Activated CD4-positive, CD25-positive, alpha-beta regulatory T cell treated with anti-CD3 and anti-CD28 coated beads, Interleukin-2, amount 50 U/mL, for 24 hours (primary cell): ENCODE measurements at places on chromosomes 5 and 9.

DNA sequence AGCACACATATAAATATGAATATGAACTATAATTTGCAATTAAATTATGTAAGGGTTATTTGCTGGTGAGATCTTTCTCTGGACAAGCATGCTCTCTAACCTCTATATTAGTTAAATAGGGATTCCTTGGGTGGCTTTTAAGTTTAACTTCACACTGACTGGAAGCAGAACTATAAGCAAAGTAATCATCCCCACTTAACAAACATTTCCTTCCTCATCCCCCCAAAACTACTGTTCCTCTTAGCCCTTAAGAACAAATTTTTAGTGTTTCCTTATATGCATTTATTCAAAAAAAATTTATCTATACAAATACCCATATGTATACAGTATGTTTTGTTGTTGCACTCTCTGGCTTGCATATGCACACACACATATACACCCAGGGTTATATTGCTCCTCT lies 512.1 kb upstream of the MEF2C start:
- ATAC-seq = no peak

DNA sequence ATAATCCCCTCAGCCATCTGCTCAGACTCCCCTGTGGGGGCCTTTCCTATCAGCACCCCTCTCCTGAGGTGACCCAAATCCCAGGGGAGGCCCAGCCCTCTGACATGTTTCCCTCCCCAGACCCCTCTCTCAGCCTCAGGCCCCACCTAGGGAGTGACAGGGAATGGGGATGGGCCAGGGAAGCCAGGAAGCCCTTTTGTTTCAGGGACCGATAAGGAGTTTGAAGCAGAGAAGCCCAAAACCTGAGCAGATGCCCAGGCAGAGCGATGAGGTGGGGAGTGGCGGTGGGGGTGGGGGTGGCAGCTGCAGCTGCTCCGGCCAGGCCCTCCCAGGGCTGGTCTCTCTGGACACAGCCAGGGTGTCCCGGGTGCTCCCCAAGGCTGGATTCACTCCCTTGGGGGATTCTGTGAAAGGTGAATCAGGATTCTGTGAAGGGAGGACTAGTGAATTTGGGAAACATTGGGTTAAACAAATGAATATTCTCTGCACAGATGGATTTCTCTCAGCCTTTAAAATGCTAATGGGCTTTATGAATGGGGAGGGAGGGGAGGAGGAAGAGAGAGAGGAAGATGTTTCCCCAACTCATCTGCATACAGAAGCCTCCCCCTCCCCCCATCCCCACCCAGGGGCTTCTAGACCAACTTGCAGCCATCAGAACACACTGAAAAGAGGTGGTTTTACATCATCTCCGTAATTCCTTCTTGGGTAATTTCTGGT lies 17.4 kb downstream of the AKNA start:
- ATAC-seq = no peak

GRCh38 chr9:110588296-110588695 lies 8.8 kb upstream of the SVEP1 start:
- ATAC-seq = no peak

DNA sequence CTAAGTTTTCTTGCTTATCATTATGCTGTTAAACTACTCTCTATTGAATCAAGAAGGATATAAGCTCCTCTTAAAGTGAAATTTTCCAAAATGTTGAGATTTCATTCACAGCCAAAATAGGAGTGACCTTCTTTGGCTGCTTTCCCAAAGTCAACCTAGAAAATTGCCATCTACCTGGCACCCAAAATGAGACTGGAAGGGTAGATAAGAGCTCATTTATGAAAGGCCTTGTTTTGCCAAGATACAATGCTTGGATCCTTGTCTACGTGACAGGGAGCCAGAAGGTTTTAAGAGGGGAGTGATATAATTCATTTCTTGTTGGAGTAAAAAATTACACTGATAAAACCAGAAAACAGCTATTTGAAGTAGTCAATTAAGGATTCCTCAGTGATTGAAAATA lies 287.1 kb downstream of the IZUMO3 start:
- no peak for ATAC-seq

GRCh38 chr9:14831661-14832060 lies 78.6 kb downstream of the FREM1 start:
- no peak for ATAC-seq

DNA sequence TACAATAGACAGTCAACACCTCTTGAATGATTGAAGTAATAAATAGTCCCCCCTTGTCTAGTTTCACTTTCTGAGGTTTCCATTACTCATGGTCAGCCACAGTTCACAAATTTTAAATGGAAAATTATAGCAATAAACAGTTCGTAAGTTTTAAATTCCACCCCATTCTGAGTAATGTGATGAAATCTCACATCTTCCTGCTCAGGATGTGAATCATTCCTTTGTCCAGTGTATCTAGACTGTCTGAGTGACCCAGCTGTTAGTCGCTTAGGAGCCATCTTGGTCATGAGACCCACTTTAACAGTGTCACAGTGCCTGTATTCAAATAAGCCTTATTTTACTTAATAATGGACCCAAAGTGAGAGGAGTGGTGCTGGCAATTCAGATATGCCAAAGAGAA lies 311.6 kb upstream of the PRR16 start:
- ATAC-seq = no peak

GRCh38 chr5:111745075-111745739 lies 11.8 kb downstream of the NREP start:
- ATAC-seq = no peak

DNA sequence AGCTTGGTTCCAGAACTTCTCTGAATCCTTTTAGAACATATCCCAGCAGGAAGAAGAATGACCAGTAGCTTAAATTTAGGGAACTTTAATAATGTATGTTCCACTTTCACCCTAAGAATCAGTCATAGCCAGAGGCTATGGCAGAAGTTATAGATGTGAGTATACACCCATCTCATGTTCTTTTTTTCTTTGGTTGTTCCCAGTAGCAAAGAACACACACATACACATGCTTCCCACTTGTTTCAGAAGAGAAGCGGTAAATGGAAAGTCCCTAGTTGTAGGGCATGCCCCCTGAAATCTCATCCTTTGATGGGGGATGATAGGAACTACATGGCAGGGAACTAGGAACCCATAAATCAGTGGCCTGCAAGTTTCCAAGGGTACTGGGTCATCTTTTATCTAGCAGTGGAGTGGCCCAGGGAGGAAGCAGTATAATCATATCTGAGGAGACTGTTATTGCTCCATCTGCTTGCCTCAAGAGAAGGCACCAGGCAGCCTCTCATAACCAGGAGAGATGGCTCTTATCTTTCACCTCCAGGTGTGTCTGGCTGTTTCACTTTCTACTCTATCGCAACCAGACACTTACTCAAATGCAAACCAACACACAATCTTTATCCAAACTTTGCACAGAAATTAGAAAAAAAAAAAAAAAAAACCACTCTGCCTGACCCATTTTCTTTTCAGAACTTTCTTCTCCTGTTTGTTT lies 109.5 kb downstream of the SNCAIP start:
- no peak for ATAC-seq

GRCh38 chr9:110334871-110335270 lies 2.8 kb downstream of the TXNDC8 start:
- peak; percentile 17 for ATAC-seq

DNA sequence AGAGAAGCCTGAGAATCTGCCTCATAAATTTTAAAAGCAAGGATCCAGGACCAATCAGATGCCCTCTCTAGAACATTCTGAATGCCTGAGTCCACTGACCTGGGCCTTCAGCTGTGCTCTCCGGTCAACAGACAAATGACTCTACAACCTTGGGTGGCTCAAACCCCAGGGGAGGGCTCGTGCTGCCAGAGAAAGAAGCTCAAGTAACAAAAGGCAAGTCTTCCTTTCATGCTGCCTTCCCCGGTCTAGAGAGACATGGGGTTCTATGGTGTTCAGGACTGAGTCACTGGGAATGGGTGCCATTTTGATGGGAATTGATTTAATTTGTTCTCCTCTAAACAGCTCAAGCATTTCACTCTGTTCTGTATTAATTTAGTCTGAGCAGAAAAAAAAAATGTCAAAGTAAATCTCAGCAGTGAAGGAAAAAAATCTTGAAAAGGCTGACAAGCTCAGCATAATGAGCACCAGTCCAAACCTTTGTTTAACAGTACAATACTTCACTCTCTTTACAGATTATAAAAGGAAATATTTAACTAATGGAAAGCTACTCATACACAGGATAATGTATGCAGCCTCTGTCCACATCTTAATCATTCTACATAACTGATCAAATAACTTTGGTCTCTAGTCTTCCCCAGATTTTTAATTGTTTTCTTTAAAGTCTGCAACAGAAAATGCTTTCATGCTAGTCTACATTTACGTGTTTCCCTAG lies 191.0 kb downstream of the GLIS3 start:
- no peak for ATAC-seq

DNA sequence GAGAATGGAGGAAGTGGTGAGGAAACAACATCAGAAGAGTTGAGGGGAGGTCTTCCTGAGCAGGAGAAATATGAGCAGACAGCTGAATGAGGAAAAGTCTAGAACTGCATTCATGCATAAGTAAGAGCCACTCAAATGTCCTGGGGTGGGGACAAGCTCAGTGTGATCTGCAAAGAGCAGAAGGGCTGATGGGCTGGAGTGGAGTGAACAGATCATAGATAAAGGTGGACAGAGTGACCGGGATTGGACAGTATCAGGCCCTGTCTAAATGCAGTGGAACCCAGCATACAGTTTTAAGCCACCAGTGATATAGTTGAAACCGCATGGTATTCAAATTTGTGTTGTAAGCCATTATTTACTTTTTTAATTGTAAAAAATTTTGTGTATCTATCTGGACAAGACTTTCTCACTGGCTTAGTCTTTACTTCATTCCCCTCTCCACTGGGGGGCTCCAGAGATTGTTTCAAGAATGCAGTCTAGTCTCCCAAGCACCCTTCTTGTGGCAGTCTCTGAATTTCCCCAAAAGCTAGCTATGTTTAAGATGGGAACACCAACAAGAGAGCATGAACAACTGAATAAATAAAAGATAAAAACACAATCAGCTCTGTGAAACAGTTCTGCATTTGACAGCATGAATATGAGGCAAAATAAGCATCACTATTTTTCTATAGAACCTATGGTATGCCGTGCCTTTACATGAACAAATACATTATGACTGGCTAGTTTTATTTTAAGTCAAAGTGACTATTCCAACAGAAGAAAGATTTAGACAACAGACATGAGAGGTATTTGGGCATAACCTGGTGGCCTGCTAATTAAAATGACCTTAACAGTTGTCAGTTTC lies 10.7 kb upstream of the STK32A start:
- ATAC-seq = no peak

- ATAC-seq = no peak
Measured at GRCh38 chr9:91994422-91994821, 44.4 kb upstream of the ROR2 start.

- ATAC-seq = no peak
Measured at GRCh38 chr9:2610985-2611384, 10.6 kb upstream of the VLDLR start.

DNA sequence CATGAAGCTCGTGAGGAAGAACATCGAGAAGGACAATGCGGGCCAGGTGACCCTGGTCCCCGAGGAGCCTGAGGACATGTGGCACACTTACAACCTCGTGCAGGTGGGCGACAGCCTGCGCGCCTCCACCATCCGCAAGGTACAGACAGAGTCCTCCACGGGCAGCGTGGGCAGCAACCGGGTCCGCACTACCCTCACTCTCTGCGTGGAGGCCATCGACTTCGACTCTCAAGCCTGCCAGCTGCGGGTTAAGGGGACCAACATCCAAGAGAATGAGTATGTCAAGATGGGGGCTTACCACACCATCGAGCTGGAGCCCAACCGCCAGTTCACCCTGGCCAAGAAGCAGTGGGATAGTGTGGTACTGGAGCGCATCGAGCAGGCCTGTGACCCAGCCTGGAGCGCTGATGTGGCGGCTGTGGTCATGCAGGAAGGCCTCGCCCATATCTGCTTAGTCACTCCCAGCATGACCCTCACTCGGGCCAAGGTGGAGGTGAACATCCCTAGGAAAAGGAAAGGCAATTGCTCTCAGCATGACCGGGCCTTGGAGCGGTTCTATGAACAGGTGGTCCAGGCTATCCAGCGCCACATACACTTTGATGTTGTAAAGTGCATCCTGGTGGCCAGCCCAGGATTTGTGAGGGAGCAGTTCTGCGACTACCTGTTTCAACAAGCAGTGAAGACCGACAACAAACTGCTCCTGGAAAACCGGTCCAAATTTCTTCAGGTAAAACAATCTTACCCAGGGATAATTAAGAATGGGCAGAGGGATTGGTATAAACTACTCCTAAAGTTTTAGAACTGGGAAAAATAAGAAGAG lies 12.9 kb downstream of the ITGA1 start:
- peak; percentile 72 for ATAC-seq

DNA sequence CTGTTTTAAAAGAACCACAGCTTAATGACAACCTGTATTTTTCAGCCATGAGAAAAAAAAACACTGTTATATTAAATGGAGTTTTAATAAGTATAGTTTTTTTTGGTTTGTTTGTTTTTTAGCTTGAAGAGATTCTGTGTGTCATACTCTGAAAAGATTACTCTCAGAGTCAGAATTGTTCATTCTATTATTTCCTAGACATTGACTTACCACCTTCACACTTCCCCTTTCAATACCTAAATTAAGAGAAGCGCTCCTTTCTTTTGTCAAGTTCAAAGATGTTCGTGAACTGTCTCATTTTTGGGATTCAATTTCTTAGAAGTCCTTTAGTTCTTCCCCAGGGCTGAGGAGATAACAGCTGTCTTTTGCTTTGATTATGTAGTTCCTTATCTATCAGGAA lies 1201.6 kb upstream of the NUDT12 start:
- ATAC-seq = no peak

- ATAC-seq = no peak
Measured at GRCh38 chr9:90808890-90809685, 7.5 kb downstream of the SYK start.

DNA sequence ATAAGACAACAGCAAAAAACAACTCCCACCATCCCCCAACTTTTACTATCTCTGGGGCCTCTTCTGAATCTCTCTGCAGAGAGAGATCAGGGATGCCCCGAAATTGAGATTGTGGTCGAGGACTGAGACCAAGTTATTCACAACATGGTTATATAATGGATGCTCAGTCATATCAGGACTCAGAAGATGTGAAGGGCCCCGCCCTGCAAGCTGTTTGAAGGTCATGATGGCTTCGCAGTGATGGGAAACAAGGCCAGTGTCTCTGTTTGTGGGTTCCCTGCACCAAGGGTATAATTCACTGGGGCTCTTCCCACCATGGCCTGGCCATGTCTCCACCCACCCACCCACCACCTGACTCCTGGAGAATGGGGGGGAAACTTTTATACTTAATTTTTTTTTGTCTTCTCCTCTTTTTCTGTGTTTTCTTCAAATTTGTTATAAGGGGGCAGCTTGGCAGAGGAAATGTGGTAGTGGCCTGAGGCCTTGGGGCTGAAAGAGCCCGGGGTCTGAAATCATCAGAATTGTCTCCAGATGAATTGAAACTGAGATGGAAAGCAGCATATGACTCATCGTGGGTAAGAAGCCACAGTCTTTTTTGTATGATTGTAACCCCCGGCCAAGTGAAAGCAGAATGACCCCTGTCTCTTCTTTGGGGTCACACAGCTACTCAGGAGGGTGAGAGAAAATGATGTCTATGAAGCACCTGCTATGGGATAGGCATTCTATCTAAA lies 15.0 kb upstream of the TEX48 start:
- peak; percentile 62 for ATAC-seq

- ATAC-seq = no peak
Measured at GRCh38 chr5:127571314-127572131, 54.1 kb downstream of the PRRC1 start.

- no peak for ATAC-seq
Measured at GRCh38 chr5:134592141-134592746, 40.4 kb downstream of the SAR1B start.
